ENCODE measurements at places on chromosomes 2 and 18.

DNA sequence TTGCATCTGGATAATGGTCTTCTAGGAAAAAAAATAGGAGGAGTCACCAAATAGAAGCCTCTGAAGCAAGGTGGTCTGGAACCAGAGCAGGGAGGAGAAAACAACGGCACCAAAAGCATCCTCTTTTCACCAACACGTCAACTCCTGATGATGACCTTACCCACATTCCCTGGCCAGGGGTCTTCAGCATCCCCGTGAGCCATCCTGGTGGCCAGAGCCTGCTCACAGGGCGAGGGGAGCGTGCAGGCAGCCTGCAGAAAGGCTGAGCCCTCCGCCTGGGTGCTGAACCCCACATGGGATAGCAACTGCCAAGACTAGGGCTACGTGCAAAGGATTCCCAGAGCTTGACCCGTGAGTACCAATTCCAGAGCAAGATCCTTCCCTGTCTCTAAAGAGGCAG, 191.0 kb downstream of the NDUFA10 start:
- no peak for DNase-seq

GRCh38 chr18:24631243-24632025, 171.0 kb downstream of the HRH4 start:
- no peak for DNase-seq

GRCh38 chr2:15378148-15378908, 182.8 kb downstream of the NBAS start:
- peak; percentile 1 for DNase-seq

DNA sequence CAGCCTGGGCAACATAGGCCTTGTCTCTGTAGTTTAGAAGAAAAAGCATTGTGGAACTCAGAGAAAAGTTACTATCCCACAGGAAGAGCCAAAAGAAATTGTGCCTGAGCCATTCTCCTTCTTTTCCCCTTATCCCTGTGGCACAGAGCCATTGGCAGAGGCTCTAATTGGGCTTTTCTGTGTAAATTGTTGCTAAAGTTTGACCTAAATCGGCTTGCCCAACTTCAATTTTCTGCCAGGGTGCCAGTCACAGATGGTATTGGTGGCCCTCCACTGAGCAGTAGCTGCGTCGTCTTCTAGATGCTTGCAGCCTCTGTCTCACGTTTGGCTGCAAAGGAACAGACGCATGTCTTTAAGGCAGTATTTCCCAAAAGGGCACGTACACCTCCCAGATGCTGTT, 30.3 kb downstream of the ZNF532 start:
- no peak for DNase-seq

DNA sequence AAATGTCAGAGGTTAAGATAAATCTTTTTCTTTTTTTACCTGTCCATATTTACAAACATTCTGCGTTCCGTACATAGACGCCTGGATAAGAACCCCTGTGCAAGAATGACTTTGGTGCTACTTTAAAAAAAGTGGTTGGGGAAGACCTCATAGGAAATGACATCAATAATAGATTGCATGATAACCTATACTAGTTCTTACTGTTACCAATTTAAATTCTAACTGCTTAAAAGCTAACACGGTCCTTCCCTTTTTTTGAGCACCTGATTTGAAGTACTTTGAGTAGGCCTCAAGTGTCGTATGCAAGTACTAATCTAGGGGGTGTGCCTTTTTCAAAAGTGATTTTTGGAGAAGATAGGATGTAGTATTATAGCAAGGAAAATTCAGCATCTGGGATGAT, 2.1 kb downstream of the SLC39A10 start:
- DNase-seq: no peak

DNA sequence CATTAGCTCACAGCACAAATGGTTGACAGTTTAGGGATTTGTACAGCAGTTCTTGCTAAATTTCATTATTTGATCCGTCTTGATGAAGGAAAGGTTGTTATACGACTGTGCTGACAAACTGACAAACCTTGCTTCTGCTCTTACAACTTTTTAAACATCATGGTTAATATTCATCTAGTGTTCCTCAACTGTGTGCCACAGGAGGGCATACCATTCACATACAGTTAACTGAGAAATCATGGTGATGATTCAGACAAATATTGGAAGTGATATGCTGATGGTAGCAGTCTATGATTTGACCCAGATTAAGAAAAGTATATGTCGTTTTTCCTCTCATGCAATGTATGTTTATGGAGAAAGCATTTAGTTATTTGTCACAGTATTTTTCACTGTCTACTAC, 129.8 kb upstream of the FSIP2 start:
- DNase-seq: no peak

DNA sequence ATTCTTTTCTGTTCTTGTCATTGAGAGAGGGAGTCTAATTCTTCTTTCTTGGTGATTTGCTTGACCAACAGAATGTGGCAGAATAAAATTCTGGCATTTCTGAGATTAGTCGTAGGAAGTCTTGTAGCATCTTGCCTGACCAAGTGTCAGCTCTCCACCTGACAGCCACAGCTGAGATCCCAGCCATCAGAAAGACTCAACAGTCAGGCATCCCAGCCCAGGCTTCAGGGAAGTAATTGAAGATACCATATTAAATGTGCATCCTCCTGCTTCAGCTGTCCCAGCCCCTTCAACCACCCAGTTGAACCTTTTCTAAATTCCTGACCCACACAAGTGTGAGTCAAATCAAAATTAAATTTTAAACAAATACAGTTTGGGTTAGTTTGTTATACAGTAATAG, 208.3 kb downstream of the PIK3C3 start:
- DNase-seq: no peak

DNA sequence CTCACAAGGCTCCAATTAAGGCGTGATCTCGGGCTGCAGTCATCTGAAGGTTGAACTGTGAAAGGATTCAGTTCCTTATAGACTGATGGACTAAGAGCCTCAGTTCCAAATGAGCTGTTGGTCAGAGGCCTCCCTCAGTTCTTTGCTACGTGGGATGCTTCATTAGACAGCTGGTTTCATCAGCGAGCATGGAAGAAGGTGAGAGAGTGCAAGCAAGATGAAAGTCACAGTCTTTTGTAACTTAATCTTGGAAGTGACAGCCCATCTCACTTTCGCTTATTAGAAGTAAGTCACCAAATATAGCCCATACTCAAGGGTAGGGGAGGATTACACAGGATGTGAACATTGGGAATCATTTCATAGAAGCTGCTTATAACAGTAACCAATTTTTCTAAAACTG, 26.8 kb downstream of the PPP1CB start:
- DNase-seq: no peak

DNA sequence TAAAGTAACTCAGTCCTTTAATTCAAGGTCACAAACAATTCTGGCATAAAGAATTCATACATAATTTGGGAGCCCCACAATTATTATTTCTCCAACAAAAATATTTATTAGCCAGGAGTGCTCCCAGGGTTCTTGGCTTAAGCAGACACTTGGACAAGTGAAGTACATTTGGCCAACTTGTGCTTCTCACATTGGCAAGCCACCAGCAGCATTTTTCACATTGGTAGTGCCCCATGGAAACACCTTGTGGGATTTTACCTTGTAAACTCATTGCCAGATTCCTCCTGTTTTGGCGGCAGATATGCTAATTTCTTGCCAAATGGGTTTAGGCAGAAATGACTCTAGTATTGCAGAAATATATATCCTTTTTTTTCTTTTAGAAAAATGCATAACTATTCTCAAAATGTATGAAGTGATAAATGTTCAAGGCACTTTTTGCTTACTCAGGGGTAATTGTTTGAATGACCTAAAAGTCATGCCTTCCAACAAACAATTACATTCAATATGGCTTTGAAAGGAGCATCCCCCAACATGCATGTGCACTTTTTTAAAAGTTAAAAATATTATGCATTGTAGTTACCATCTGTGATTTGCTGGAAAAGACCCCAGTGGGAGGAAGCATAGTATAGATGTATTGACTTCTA, 113.5 kb downstream of the CSRNP3 start:
- no peak for DNase-seq

DNA sequence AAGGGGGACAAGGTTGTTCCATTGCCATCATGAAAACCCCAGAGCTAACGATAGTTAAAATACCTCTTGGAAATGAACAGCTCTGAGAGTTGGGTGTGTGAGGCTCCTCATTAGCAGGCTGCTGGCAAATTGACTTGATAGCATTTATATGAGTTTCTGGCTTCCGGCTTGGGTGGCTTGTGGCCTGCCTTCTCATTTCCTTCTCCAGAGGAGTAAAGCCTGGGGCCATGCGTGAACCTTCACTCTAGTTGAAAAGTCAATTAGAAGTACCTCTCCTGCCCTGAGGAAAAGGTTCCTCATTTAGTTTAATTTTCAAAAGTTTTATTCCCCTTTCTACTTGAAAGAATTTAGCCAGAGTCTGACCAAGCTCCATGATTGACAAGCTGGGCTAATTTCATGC, 67.1 kb downstream of the MGAT5 start:
- no peak for DNase-seq
